ENCODE measurements at places on chromosomes 11 and 22.

DNA sequence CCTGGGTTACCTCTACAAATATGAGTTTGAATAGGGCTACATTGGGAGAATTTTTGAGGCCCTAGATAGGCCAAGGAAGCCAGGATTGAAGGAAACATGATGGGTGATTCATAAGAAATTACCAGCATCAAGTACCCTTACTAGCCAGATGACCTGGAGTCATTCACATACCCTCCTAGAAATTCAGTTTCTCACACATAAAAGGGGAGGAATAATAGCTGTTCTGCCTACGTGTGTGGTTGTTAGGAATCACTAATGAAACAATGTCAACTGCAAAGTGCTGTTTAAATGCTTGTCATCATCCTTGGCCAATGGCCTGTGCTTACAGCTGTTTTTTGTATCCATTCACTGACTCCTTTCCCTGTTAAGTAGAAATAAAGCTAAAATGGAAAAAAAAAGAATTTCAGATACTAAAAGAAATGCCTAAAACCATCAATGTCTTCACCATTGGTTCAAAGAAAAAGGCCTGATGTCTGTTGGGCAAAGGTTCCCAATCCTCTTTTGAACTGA is 114.4 kb downstream of the NCAM1 start:
- DNase-seq: no peak

DNA sequence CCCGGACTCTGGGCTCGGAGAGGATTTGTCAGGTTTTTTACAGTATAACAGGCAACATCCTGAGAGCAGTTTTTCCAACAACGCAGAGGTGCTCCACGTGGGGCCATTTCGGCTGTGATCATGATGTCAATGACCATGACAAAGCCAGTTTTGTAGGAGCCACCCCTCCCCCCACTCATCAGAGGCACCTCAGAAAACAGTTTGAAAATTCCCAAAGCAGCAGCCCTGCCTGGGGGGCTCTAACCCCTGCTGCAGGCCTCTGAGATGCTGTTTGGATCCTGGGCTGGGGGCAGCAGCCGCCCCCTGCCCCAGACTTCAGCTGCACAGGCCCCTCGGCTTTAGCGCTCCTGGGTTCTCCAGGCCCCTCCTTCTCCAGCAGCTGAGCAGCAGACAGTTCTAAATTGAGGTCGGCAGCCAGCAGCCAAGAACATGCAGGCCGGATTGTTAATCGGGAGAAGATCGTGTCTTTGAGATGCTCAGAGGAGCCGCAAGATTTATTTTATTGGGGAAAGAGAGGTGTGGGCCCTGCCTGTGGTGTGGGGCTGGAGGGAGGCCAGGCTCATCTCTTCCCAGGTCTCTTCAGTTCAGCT is 19.4 kb downstream of the NFAM1 start:
- DNase-seq: no peak

- DNase-seq: no peak
Observed at GRCh38 chr11:117872975-117873827, 3.3 kb downstream of the FXYD6 start.

DNA sequence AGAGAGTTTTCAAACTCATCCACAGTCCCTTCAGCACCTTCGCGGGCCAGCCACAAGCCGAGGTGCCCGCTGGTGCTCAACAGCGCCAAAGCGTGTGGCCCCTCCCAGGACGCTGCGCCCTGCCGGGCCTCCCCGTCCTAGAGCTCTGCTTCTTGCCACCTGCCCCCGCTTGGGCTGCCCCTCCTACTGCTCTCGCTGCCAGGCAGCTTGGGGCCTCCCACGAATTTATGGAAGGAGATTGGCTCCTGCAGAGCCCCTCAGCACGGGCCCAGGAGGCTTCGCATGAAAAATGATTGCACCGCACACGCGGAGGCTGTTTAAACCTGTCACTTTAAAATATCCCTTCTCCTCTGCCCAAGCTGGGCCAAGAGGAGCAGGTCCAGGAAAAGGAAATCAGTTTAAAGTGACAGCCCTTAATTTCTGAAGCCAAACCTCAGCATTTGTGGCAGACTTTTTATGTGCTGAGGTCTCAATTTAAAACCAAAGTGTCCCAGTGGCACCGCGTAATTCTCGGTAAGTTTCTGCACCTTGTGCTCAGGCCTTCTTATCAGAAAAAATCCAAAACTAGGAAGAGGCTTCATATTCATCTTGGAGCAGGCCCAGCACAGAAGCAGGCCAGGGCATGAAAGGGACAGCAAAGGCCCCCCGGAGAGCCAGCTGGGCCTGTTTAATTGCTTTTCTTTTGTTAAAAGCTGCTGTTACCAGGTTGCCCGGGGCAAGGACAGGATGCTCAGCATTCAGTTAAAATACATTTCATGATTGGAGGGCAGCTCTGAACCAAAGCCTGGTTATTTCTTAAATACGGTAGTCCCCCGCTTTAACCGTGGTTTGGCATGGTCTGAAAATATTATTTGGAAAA is 303.6 kb downstream of the OPCML start:
- DNase-seq: no peak

DNA sequence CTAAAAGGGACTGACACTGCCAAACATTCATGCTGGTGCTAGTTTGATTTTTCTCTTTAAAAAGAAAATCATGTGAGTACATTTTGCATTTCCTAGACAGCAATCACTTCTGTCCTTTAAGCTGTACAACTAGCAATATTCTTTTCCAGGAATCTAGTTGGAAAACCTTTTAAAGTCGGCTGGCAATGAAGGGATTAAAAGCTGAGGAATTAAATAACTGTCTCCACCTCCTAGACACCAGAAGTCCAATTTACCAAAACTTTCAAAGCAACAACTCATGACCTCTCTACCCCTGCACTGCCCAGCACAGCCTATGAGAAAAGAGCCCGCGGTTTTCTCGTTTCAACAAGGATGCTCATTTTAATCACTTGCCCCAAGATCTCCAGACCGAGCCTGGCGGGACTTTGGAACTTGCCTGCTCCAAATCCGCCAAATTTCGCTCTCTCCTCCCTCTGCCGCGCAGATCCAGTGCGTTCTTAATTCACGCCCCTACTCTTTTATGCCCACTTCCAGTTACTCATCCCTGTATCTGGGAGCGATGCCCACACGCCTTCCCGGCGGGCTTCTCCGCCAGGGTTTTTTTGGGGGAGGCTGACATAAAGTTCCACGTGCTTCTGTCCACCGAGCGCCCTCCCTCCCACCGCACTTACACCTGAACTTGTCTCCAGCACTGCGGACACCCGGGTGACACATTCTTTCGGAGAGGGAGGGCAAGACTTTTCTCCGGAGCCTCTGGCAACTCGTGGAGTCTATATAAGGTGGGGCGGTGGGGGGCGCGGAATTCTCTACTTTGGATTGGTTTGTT is 2.5 kb downstream of the MPPED2 start:
- DNase-seq: no peak

- no peak for DNase-seq
Observed at GRCh38 chr22:45892681-45893461, 84.1 kb downstream of the WNT7B start.

DNA sequence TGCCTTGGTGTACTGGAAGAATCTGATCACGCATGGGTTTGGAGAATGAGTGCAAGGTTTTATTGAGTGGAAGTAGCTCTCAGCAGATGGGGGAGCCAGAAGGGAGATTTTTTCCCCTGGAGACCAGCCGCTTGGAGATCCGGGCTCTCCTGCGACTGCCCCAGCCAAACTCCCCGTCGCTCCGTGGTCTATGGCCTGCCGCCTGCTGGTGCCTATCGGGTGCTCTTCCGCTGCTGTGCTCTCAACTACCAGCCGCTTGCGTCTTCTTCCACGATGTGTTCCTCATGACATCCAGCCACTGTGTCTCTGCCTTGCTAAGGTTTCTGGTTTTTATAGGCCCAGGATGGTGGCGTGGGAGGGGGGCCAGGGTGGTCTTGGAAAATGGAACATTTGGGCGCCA is 145.6 kb upstream of the UBASH3B start:
- no peak for DNase-seq

DNA sequence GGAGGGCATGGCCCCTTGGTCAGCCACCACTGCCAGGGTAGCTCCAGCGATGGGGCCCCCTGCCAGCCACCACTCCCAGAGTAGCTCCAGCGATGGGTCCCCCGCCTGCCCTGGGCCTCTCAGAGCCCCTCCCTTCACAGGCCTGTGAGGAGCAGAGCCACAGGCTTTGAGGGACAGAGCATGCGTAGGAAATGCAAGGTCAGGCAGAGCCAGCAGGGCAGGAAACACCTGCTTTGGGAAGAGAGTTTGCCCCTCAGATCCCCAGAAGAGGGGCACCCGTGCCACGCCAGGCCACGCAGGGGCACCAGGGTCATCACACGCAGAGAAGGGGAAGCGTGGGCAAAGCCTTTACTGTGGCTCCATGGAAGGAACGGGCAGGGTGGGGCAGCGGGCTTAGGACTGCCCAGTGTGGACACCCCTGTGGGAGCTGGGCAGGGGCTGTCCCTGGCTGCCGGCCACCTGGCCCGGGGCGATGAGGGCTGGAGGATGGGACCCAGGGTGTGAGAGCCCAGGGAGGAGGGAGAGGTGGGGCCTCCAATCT is 477.8 kb downstream of the BRD1 start:
- no peak for DNase-seq

GRCh38 chr11:132493801-132494200 is 1038.5 kb downstream of the OPCML start:
- no peak for DNase-seq

GRCh38 chr11:8247312-8247711 is 16.4 kb downstream of the LMO1 start:
- no peak for DNase-seq

GRCh38 chr11:65792456-65792855 is 5.6 kb downstream of the OVOL1 start:
- no peak for DNase-seq

GRCh38 chr11:27420722-27421572 is 51.6 kb downstream of the LGR4 start:
- DNase-seq: no peak

GRCh38 chr22:22197993-22198402 is 46.6 kb upstream of the VPREB1 start:
- DNase-seq: no peak

DNA sequence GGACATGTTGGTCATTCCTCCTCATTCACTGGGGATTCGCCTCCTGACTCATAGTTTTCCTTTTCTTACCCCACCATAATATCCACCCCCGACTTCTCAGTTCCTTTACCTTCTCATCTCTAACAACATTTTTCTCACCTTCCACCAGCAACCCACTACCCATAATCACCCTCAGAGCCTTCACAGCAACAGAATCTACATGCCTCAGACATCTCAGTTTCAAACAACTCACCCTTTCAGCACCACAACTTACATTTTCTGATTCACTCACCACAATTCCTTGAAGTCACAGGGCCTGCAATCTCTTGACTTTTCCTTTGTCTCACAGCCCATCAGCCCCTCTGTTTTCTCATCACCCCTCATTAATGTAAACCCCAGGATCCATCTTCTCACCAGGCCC is 2.3 kb upstream of the MTNR1B start:
- no peak for DNase-seq

- no peak for DNase-seq
Observed at GRCh38 chr11:130847517-130847916, 68.8 kb downstream of the SNX19 start.

GRCh38 chr22:26671317-26672059 is 14.1 kb downstream of the MIAT start:
- peak; percentile 27 for DNase-seq

- DNase-seq: no peak
Observed at GRCh38 chr11:94647926-94648325, 80.8 kb downstream of the PIWIL4 start.

DNA sequence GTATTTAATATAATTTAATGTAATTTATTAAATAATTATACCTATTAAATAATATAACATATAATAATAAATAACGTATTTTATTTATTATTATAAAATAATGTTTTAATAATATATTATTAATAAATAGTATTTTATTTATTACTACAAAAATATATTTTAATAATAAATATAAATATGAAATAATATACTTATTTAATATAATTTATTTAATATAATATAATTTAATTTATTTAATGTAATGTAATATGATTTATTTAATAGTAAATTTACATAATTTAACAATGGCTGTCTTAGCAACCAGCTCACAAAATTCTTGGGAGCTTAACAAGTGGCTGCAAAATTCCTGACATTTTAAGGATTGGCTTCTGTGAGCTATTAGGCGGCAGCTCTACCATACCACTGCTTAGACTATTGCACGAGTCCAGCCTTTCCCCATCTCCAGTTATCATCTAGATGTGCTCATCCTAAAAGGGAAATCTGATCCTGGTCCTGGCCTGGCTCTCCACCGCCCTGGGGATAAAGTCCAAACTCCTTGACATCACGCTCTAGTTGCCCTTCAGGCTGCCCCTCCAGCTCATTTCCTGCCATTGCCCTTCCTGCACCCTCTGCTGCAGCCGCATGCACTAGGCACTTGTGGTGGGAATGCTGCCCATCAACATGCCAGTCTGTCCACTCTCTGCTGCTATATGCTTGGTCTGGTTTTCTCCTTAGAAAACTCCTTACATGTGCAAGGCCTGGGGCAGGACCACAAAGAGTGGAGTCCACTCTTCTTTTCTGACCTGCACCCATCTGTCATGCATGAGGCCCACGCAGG is 9.8 kb downstream of the MMP20 start:
- DNase-seq: no peak

- DNase-seq: no peak
Observed at GRCh38 chr11:62264004-62264403, 6.0 kb upstream of the SCGB2A2 start.

DNA sequence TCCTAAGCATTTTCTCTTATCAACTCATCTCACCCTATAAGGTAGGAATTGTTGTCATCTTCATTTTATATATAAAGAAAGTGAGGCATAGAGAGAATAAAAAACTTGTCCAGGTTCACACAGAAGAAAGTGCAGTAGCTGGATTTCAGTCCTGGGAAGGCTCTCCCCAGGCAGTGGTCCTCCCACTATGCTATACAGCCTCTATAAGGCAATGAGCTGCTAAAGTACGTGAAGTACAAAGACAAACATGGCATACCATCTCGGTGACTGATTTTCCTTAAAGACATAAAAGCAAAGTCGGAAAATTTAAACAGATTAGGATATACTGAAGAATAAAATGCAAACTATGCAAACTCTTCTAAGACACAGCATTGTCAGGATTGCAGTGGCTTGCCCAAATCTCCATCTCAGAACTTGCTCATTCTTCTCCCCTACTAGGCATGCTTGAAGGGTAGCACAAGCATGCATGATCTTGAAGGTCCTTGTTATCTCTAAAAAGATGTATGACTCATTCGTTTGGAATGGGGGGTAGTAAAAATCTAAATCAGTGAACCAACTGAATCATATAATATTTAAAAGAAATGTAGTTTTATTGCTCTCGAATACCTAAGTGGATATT is 97.8 kb upstream of the CSNK2A3 start:
- no peak for DNase-seq

- no peak for DNase-seq
Observed at GRCh38 chr11:68444566-68444965, 16.0 kb upstream of the PPP6R3 start.

GRCh38 chr11:95398437-95399112 is 167.6 kb upstream of the SESN3 start:
- no peak for DNase-seq
